ENCODE measurements at places on chromosomes 7 and 10.

- no peak for DNase-seq
These were observed 92.6 kb upstream of the KIF5B start for GRCh38 chr10:32148864-32149251.

DNA sequence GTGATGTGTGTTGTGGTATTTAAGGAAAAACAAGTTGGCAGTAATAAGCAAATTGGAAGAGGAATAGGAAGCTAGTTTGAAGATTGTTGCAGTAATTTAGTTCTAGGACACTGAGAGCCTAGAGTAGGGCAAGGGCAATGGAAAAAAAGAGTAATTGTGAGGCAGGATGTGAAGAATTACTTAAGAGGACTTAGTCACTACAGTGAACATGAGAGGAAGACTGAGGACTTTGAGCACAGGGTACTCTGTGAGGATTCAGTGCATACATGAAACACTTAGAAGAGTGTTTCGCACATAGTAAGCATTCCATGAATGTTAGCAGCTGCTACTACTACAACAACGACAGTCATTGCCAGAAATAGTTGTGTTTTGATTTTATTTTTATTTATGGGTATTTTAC is 30.9 kb upstream of the DKK1 start:
- peak; percentile 21 for DNase-seq

GRCh38 chr7:55549457-55549856 is 22.8 kb downstream of the VOPP1 start:
- DNase-seq = no peak

GRCh38 chr10:119597405-119598186 is 832 bp upstream of the TIAL1 start:
- no peak for DNase-seq

GRCh38 chr10:17238445-17239291 is 10.6 kb downstream of the VIM start:
- peak; percentile 88 for DNase-seq

DNA sequence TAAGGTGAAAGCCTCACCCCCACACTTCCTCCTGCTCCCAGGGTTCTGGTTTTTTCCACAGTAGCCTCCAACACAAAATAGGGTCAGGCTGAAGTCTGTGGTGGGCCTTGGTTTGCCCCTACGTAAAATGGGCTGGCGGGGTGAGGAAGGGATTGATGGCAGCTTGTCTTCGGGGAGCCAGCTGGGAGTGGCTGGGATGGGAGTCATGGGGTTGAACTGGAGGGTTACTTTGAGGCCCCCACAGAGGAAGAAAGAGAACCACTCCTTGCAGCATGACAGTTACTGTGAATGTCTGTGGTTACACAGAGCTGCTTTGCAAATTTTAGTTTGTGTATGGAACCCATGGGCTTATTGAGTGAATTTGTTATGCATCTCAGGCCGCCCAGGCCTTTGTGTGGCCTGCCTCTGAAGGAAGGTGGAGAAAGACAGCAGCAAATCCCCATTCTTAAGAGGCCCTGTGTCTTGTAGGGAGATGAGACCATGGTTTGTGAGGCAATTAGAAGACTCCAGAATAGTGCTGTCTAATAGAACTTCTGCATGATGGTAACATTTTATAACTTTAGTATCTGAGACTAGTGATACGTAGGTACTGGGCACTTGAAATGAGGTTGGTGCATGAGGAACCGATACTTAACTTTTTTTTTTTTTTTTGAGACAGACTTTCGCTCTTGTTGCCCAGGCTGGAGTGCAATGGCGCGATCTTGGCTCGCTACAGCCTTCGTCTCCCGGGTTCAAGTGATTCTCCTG is 8.1 kb downstream of the TRIM8 start:
- no peak for DNase-seq

GRCh38 chr10:96188916-96189315 is 58.8 kb downstream of the ZNF518A start:
- DNase-seq = peak; percentile 11

GRCh38 chr7:33503014-33503413 is 373.6 kb downstream of the BBS9 start:
- no peak for DNase-seq

GRCh38 chr10:118330295-118331076 is 11.6 kb downstream of the FAM204A start:
- DNase-seq = no peak

- DNase-seq = no peak
These were observed 42.6 kb upstream of the GSAP start for GRCh38 chr7:77458786-77459185.

DNA sequence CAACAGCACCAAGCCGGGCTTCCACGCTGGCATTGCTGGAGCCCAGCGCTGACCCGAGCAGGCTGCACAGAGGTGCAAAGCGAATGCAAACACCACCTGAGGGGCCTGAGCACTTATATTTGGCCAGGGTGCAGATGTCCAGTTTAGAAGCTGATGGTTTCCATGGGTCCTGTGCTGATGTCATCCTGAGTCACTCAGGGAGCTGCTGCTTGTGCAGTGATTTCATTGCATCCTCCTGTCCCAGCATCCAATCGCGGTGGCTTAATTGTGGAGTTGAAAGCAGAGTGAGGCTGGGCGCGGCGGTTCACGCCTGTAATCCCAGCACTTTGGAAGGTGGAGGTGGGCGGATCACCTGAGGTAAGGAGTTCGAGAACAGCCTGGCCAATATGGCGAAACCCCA is 410.2 kb upstream of the KLF6 start:
- DNase-seq = peak; percentile 38

GRCh38 chr10:131099028-131099726 is 212.3 kb downstream of the TCERG1L start:
- no peak for DNase-seq

GRCh38 chr7:30877015-30877769 is 34.5 kb upstream of the AQP1 start:
- no peak for DNase-seq

GRCh38 chr7:127478024-127478355 is 85.5 kb upstream of the ZNF800 start:
- DNase-seq = no peak
